ENCODE measurements at places on chromosomes 16 and 17. TPM values are rescaled to one million over a fixed set of nuclear protein-coding genes. Genes with fewer than 3 reads are reported as not detected.

GRCh38 chr17:74738051-74738996 is 1.3 kb downstream of the RAB37 start:
- DNase-seq: no peak

DNA sequence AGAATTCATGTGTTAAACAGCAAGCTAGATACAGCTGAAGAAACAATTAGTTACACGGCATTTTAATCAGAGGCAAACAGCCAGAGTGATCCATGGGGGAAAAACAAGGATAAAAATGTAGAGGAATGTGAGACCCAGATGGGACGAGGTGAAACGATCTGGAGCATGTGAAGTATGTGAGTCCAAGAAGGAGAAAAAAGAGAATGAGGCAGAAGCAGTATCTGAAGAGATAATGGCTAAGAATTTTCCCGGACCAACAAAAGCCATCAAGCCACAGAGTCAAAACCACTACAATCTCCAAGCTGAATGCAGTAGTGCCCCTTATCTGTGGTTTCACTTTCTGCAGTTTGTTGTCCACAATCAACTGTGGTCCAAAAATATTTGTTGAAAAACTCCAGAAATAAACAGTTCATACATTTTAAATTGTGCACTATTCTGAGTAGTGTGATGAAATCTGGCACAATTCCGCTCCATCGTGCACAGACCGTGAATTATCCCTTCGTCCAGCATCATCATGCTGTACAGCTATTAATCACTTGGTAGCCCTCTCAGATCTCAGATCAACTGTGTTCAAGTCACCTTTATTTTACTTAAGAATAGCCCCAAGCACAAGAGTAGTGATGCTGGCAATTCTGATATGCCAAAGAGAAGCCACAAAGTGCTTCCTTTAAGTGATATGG is 18.8 kb downstream of the MYH10 start:
- no peak for DNase-seq

- DNase-seq: no peak
Measured at GRCh38 chr17:73546770-73547536, 97.3 kb downstream of the SDK2 start.

GRCh38 chr17:38663125-38663751 is 11.5 kb downstream of the EPOP start:
- peak; percentile 79 for DNase-seq

DNA sequence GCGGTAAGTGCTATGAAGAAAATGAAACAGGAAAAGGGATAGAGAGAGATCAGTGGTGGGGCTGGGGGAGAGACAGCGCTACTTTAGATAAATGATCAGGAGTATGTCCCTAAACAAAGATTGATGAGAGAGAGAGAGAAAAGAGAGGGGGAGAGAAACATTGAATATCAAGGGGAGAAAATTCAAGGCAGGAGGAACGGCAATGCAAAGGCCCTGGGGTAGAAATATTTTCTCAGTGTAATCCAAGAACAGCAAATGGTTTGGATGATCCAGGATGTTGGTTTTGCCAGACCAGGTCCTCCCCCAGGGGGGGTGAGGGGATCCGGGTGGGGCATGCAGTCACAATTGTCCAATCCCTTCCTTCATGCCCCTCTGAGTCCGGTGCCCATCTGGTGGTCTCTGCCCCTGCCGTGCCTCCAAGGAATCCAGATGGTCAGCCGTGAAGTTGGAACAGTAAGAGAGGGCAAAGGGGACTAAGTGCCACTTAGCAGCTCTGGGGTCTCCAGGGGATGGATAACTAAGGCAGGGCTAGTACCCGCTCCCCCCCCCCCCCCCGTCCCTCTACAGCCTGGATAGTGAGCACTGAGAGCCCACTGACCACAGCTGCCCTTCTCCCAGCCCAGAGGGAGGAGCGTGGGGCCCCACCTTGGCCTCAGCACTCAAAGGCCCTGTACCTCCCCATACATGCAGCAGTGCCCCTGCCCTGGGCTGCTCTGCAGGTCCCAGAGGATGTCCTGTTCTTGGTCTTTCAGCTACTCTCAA is 43.7 kb downstream of the TMEM132E start:
- DNase-seq: no peak

- peak; percentile 76 for DNase-seq
Measured at GRCh38 chr17:47698749-47699535, 5.0 kb downstream of the TBKBP1 start.

DNA sequence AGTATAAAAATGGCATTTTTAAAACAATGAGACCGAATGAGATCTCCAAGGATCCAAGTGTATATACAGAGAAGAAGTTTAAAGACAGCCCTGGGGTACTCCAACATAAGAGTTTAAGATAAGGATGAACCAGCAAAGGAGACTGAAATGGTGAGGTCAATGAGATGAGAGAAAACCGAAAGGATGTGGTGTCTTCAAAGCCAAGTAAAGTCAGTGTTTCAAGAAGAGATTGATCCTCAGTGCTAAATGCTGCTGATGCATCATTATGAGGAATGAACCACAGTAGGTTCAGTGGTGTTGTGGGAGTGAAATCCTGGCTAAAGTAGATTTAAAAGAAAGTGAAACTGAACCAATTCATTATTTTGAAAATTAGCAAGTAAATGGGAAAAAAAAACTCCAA is 38.1 kb upstream of the NLK start:
- DNase-seq: no peak

- no peak for DNase-seq
Measured at GRCh38 chr16:66459878-66460277, 32.8 kb downstream of the BEAN1 start.

- no peak for DNase-seq
Measured at GRCh38 chr17:63519116-63519881, 3.9 kb upstream of the KCNH6 start.

DNA sequence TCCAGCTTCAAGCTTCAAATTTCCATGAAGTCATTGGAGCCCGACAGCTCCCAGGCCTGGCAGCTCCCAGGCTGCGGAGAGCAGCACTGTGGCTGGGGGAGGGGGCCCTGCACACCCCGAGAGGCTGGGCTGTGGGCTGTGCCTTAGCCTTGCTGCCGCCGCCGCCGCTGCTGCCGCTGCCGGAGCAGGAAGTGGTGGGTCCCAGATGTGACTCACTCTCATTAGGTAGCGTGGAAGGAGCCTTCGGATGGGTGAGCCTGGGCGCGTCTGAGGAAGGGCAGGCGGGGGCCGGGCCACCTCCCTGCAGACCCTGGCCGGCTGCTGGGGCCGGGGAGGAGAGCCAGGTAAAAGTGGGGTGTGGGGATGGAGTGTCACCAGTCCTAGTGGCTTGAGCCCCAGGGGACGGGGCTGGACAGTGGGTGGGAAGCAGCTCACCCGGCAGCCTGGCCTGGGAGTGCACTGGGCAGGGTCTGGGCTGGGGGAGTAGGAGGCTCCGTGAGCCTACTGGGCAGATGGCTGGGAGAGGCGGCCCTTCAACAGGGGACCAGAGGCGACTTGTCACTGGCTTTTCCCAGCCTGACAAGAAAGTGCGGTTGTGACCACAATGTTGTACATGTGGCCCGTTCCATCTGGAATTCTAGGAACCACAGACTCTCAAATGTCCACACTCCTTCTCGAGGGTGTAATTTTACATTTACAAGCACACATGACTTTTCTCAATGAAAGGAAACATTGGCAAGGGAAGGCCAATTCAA is at the start of gene ADCY7:
Gene ADCY7 (plus strand): TSS at position 215 of the 755 bp plus-strand sequence. CDS start 21,629 bp downstream, outside the sequence.
- DNase-seq: no peak

DNA sequence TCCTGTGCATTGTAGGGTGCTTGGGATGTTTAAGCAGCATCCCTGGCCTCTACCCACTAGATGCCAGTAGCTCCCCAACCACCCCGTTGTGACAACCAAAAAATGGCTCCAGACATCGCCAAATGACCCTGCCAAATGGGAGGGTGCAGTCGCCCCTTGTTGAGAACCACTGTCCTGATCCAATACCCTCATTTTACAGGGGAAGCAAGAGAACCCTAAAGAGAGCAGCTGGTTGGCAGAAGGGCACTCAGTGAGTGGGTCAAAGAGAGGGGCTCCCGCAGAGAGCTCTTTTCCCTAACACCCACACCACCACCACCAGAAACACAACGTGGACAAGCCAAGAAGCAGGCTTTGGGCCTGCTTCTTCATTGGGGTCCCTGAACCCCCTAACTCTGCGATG is 18.4 kb downstream of the TEKT5 start:
- DNase-seq: no peak

DNA sequence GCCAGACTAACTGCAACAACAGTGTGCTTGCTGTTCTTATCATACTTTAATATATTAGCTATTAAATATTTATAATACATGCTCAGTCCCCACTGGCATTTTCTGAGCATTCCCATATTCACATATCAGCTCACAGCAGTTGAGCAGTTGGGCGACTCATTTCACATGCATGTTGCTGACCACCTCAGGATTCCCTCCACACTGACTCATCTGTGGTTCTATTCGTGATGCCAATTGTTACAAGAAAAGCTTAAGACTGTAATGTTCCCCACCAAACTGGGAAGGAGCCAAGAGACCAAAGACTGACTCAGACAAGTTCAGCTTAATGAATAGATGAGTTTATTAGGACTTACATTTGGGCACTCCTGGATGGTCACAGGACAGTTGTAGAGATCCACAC is 100.3 kb upstream of the KIF2B start:
- DNase-seq: no peak

GRCh38 chr16:28925386-28926228 is 569 bp upstream of the RABEP2 start:
- DNase-seq: no peak

- no peak for DNase-seq
Measured at GRCh38 chr17:6969323-6969726, 26.5 kb upstream of the ALOX12 start.

NUPR1 gene
- total RNA-seq: not detected

LITAFD gene
- total RNA-seq: not detected

TVP23A gene
- total RNA-seq: 6.9 TPM

C1QL1 gene
- 7.1 TPM for total RNA-seq

SCIMP gene
- not detected for total RNA-seq

FA2H gene
- not detected for total RNA-seq

GP1BA gene
- not detected for total RNA-seq

NPW gene
- 1.3 TPM for total RNA-seq

OTOA gene
- total RNA-seq: 0.34 TPM

All from neural crest cell (in vitro differentiated cells).